ENCODE measurements at places on chromosomes 3 and 15. TPM values are rescaled to one million over a fixed set of nuclear protein-coding genes. Genes with fewer than 3 reads are reported as not detected.

The ESYT3 gene
- polyA plus RNA-seq: 2.4 TPM

GRCh38 chr3:125200731-125201139 lies 11.8 kb downstream of the SLC12A8 start:
- no peak for DNase-seq

- no peak for DNase-seq
Measured at GRCh38 chr3:127821394-127821793, 921 bp downstream of the MGLL start.

GRCh38 chr3:192010490-192010889 lies 549.5 kb downstream of the PYDC2 start:
- no peak for DNase-seq

GRCh38 chr15:101250873-101251829 lies 697 bp downstream of the CHSY1 start:
- no peak for DNase-seq

- no peak for DNase-seq
Measured at GRCh38 chr3:179943117-179943880, 93.4 kb downstream of the PEX5L start.

DNA sequence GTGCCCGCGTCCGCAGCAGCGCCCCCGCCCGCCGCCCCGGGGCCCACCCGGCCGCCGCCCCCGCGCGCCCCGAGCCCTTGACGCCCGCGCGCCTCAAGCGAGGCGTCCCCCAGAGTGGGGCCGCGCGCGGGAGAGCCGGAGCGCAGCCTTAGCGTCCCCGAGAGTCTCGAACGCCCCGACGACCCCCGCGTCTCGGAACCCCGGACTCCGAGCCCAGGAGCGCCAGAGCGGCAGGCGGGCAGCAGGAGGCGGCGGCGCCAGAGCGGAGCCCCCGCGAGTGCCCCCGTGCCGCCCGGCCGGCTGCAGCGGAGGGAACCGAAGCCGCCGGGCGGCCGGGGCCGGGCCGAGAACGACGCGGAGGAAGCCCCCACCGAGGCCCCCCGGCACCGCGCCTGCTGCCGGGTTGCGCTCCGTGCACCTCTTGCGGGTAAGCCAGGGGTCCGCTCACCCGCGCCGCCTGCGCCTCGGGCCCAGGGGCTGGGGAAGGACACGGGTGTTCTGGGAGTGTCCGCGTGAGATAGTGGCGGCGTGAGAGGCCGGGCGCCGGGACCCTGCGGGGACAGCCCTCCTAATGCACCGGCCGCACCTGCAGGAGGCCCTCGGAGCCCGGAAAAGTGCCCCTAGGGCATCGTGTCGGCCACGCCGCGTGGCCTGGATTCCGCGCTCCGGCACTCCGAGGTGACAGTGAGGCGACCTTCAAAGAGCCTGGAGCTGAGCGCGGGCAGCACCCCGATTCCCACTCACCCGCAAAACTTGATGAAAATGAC lies 52.0 kb upstream of the ULK4 start:
- no peak for DNase-seq

DNA sequence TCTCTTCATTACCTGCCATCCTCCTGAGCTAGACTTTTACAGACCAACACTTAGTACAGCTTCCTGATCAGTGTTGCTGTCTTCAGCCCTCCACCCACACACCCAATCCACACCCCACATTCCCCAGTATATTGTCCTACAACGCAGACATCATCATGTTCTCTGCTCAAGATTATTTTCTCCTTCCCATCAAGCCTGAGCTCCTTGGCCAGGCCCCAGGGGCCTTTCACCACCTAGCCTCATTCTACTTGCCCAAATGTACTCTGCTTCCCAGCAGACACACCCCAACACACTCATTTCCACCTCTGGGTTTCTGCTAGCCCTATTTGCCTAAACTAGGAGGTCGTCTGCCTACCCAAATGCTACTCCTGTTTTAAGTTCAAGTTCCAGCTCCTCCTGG lies 37.0 kb downstream of the DAPK2 start:
- no peak for DNase-seq

DNA sequence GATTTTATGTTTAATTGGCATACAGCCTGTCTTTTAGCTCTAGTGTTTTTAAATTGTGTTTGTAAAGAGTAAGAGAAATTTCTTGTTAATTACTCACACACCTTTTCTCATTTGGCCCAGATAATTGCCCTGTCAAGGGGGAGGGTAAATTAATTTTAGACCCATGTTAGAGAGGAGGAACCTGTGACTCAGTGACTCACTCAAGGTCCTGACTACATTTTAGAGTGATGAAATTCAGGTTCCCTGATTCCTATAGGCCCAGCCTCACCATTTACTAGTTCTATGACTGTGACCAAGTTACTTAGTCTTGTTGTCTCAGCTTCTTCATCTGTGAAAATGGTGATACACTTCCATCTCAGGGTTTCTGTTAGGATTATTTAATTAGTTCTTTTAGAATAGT lies 125.2 kb upstream of the DPH6 start:
- no peak for DNase-seq

DNA sequence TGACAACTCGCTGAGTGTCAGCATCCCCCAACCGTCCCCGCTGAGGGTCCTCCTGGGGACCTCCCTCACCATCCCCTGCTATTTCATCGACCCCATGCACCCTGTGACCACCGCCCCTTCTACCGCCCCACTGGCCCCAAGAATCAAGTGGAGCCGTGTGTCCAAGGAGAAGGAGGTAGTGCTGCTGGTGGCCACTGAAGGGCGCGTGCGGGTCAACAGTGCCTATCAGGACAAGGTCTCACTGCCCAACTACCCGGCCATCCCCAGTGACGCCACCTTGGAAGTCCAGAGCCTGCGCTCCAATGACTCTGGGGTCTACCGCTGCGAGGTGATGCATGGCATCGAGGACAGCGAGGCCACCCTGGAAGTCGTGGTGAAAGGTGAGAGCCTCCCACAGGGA lies 35.4 kb downstream of the ACAN start:
- no peak for DNase-seq

DNA sequence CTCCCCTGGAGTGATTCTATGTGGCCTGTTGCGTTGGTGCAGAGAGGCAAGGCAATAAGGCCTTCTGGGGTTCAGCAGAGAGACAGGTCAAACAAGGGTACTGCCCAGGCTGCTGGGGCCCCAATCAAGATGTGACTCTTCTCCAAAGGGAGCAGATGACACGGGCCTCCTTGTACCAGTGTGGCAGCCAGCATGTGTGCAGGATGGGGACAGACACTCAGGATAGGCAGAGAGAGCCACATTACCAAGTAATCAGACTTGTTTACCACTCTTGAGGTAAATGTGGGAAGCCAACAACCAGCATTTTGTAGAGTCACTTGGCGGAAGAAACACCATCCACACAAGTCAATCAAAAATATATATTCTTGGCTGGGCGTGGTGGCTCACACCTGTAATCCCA lies 95.3 kb upstream of the DLG1 start:
- no peak for DNase-seq

- no peak for DNase-seq
Measured at GRCh38 chr15:78641102-78641748, at the start of gene CHRNB4. Gene CHRNB4, minus strand, starts transcription at chr15:78641210. Its CDS starts 77 bp downstream, at chr15:78641133.

DNA sequence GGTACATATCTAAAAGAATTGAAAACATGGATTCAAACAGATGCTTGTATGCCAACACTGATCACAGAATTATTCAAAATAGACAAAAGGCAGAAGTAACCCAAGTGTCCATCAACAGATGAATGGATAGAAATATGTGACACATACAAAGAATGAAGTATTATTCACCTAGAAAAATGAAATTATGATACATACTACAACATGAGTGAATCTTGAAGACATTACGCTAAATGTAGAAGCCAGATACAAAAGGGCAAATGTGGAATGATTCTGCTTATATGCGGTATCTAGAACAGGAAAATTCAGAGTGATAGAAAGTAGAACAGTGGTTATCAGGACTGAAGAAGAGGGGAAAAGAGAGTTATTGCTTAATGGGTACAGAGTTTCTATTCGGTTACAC lies 26.2 kb upstream of the SLC12A8 start:
- DNase-seq: no peak

DNA sequence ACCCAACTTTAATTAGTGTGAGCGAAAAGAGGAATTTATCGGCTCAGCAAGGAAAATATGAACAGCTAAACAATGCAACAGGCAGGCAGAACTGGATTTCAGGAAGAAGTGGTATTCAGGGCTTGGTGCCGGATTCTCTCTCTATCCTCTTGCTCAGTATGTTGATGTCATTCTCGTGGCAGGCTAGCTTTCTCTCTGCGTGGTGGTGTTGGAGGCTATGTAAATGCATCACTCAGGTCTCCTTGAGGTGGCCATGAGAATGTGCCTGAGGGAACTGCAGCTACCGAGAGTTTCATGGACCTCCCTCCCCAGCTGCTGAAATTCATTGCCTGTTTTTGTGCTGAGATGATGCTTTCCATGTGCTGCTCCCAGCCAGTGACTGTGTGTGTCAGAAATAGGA lies 18.3 kb upstream of the SYN2 start:
- no peak for DNase-seq

DNA sequence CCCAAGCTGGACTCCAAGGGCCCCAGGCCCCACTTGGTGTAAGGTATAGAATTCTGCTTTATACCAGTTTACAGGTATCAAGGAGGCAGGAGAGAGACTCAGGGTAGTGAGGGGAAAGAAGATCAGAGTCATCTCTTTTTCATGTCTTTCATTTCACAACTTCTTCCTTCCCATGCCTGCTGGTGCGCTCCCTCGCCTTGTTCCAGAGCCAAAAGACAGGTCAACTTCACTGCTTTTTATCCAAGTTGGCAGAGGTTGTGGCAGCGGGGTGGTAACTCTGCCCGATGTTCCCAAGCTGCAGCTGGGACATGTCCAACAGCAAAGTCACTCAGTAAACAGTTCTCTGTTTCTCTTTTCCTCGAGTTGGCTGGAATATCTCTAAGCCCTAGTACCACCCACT lies 86.3 kb upstream of the TCF12 start:
- no peak for DNase-seq
